Sigmoid colon (tissue), 7 donors: ENCODE measurements at places on chromosomes 5 and 9. TPM values are rescaled to one million over a fixed set of nuclear protein-coding genes. Genes with fewer than 3 reads are reported as not detected.

DNA sequence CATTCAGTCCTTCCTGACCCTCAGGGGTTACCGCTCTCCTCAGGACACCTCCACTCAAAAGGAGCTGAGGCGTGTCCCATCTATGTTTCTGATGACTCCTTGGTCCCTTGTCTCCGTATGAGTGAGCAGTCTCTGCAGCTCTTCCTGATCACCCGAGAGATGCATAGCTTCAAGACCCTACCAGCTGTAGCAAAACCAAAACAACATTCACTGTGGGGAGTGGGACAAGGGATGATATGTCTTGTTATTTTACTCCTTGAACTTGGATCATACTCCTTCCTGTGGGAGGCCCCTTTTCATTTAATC lies 14.4 kb downstream of the GLDC start:
- no peak for DNase-seq

DNA sequence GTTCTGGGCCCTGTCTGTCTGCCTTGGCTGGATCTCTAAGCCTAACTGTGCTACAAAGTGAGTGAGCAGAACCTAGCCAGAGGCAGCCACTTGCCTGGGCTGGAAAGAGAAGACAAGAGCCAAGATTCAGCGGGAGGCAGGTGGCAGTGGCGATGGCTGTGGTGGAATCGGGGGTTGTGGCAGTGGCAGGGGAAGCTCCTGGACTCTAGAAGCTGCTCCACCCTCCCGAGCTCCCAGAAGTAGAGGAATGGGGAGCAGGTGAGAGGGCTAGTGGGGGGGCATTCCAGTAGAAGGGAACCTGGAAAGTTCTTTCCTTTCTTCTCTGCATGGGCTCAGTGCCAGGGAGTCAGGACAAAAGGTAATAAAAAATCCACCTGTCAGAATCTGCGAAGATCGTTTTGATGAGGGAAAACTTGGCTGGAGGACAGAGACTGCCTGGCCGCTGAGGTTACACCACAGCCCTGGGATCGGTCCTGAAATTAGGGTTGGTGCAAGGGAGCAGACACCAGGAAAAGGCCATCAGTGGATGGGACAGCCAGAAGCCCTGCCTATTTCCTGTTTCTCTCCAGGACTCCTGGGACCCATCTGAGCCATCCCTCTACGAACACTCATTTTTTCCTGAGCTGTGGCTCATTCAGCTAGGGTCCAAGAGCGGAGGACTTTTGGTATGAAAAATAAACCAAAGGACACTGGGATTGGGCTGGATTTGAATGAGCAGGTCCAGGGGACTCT lies 1.6 kb downstream of the CRAT start:
- no peak for DNase-seq

- DNase-seq: no peak
Observed at GRCh38 chr5:131571669-131572168, 63.3 kb downstream of the RAPGEF6 start.

The ENHO gene
- 1.9 TPM for polyA plus RNA-seq

The GRM6 gene
- polyA plus RNA-seq: not detected

DNA sequence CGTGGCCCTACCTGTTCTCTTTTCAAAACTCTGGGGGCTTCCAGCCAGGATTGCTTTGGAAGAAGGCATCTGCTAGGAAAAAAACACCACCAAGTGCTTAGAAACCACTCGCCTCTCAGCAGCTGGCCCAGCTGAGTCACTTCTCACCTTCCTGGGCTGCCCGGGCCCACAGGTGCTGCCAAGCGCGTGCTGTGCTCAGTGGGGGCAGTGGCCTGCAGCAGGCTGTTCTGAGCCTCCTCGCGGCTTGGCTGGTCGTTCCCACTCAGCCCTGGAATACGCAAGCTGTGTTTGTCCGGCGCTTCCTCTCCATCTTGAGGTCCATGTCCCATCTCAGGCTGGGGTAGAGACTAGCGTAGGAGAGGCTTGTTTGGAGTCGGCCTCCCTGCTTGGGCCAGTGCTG lies 102.5 kb upstream of the FCN2 start:
- no peak for DNase-seq

DNA sequence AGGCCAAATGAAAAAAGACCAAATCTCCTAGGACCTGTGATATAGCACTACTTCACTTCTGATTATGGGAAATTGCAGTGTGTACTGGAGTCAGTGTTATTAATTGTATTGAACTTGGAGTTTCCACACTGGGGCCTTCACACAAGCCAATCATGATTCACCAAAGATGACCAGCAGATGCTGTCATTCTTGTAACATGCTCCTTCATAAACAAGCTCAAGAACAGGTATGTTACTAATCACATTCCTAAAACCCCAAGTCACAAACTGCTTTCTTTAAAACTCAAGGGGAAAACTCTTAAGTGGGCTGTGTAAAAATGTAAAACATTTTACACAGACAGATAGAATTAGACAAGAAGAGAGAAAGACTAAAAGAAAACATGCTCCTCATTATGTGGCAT lies 5.6 kb downstream of the KLHL3 start:
- no peak for DNase-seq

The SELENOP gene
- 604 TPM for polyA plus RNA-seq

The IFNA2 gene
- polyA plus RNA-seq: not detected

GRCh38 chr5:434443-435146 lies 8.4 kb upstream of the EXOC3 start:
- peak; percentile 55 for DNase-seq

DNA sequence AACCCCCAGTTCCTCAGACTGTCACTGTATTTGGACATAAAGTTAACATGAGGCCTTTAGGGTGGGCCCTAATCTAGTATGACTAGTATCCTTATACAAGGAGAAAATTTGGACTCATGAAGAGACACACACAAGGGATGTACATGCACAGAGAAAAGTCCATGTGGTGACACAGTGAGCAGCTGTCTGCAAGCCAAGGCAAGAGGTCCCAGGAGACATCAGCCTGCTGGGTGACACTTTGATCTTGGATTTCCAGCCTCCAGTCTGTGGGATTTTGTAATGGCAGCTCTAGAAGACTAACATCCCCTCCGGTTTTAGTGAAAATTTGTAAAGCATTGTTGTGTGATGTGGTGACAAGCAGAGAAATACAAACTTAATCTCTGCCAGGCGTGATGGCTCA lies 66.1 kb downstream of the RAI14 start:
- DNase-seq: no peak

The KLF9 gene
- polyA plus RNA-seq: 22.0 TPM

DNA sequence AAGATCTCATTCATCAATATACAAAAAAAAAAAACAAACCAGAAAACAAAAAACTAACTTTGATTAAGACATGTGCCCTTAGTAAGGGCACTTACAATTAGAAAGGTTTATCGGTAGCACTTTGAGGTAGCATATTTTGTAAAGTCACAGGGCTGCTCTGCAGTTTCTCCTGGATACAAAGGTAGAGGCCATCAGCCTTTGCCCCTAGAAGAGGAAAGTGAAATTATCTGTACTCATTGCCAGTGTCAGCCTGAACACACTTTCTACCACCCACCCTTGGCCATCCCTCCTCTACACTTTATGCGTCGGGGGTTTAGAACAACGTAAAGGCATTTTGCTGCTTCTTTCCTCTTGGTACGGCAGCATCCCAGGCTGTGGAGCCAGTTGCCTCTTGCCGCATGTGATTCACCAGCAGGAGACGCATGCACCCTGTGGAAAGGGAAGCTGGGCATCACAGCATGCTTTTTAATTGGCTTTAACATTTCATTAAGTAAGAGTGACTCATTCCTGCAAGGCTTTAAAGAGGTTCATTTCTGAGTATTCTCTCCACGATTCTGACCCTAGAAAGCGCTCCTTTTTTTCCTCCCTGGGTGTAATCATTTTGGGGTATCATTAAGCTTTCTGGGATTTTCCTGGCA lies 84.6 kb downstream of the CEMIP2 start:
- DNase-seq: no peak

DNA sequence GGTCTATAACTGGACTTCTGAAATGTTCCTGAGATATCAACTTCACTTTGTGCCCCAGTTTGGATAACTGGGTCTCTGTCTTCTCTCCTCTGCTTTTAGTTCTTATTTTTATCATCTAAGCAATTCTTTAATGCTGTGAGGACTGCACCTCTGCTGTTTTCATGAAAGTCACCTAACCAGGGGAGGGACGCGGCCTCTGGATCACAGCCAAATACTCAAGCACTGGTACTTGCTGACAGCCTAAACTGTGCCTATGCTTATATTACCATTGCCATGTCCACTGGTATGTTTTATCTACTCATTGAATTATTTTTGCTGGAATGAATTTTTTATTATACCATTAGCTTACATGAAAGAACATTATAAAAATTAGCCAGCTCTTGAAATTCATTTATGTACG lies 674.0 kb downstream of the DMRTA1 start:
- DNase-seq: no peak
